ENCODE measurements at places on chromosomes 5 and 9. TPM values are rescaled to one million over a fixed set of nuclear protein-coding genes. Genes with fewer than 3 reads are reported as not detected.

LRRC19 gene
- not detected for total RNA-seq

OR1J2 gene
- total RNA-seq: not detected

SLC25A51 gene
- total RNA-seq: 22.1 TPM

- DNase-seq: no peak
These were observed 461.9 kb downstream of the EFNA5 start for GRCh38 chr5:107208867-107209266.

COL23A1 gene
- 30.9 TPM for total RNA-seq

FOXD4 gene
- not detected for total RNA-seq

OBP2B gene
- total RNA-seq: not detected

AK8 gene
- total RNA-seq: not detected

- no peak for DNase-seq
These were observed 98.1 kb downstream of the PAX5 start for GRCh38 chr9:36935768-36936497.

DNA sequence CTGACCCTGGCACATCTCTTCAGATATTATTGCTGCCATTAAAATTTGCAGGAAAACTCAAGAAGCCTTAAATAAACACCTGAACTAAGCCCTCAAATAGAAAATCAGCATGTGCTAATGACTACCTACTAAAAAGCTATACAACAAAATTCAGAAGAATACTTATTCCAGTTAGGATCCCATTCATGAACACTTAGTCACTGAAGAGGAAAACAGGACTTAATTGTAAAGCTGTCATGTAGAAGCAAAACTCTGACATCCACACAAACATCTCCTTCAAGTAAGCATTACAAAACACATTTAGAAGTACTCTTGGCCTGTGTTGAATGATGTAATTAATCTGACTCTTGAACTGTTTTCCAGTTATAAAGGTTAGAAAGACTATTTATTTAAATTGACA is 19.9 kb downstream of the ELL2 start:
- no peak for DNase-seq

Measured in heart left ventricle (tissue), 16 donors.